ENCODE measurements at places on chromosomes 4 and X.
A peak's percentile ranks its signal among the peaks of the same experiment; 100 is the strongest.

DNA sequence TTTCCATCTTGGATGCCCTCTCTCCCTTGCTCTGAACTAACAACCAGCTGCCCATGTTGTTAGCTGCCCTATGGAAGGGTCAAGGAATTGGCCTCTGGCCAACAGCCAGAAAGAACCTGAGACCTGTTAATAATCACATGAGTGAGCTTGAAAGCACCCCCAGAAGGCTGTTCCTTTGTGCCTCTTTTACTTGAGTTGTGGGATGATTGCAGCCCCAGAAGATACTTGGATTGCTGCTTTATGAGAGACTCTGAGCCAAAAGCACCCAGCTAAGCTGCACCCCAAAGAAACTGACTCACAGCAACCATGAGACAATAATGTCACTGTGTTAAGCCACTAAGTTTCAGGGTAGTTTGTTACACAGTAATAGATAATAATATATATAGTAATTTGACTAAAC is 73.3 kb downstream of the FRYL start:
- no peak for DNase-seq

DNA sequence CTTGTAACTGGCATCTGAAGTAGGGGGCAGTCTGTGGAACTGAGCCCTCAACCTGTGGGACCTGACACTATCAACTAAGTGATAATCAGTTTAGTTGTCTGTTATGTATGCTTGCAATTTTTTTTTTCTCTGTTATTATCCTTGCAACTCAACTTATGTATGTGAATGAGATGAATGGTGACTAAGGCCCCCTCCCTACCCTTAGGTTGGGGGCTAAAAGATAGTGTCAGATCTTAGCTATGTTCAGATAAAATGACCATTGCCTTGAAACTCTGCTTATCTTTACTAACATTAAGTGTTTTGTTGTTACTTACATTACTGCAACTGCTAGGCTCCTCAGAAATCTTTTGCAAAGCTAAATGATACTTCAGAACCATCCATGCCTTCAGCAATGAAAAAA is 31.5 kb downstream of the TMEM184C start:
- DNase-seq = no peak

DNA sequence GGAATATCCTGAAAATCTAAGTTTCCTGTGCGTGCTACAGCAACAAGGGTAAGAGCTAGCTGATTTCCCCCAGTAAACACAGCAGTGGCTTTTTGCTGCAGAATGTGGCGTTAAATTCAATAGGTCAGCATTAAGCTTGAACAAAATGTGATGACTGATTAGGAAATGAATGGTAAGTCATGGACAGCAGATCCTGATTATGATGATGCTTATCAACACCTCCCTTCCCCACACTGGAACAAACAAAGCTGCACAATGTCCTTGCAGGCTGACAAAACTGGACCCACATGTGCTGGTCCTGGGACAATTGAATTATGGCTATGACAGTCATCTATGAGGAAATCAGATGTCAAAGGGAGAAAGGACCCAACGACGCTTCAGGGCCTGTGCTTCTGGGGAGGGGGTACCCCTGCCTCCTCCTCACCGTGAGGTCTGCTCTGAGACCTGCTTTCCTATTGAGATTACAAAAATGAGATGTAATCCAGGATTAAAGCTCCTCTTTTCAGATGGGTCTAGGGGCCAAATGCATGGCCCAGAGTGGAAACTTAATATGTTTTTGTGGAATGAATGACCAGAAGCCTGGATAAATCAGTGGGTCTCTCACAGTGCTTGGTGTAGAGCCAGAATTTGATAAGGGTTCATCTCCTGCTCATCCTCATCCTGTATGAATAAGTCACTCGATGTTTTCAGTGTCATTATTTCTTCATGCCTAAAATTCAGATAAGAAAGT is 32.0 kb upstream of the BOD1L1 start:
- DNase-seq = no peak

- no peak for DNase-seq
Observed at GRCh38 chr4:85431881-85432485, 43.0 kb upstream of the ARHGAP24 start.

GRCh38 chr4:168321006-168321405 is 2.5 kb upstream of the DDX60 start:
- DNase-seq = peak; percentile 59

GRCh38 chr4:93759506-93759905 is 69.0 kb upstream of the ATOH1 start:
- peak; percentile 2 for DNase-seq

- no peak for DNase-seq
Observed at GRCh38 chr4:106629268-106629625, 260.7 kb upstream of the GIMD1 start.

Measured in LoVo (cell line).